ENCODE measurements at places on chromosomes 3 and 15. TPM values are rescaled to one million over a fixed set of nuclear protein-coding genes. Genes with fewer than 3 reads are reported as not detected.
A peak's percentile ranks its signal among the peaks of the same experiment; 100 is the strongest.

DNA sequence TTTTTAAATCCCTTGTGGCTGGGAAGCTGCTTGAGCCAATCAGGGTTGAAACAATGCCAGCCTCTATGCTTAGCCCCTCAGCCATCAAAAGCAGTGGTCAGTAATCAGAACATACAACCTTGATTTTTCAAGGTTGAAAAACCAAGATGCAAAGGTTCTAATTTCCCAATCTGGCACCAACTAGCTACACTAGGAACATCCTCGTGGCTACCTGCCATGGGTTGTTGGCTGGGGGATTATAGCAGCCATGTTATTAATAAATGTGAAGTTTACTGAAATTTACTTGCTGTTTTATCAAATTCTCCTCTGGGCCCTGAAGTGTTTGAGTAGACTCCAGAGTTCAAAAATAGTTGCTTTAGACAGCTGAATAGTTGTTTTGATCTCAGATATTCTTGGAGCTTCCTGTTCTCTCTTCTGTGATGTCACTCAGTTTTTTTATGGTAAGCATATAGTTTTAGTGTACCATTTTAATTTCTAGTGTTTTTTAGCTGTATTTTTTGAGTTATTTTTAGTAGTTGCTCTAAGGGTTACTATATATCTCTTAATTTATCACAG, 31.9 kb downstream of the PCCB start:
- no peak for DNase-seq

DNA sequence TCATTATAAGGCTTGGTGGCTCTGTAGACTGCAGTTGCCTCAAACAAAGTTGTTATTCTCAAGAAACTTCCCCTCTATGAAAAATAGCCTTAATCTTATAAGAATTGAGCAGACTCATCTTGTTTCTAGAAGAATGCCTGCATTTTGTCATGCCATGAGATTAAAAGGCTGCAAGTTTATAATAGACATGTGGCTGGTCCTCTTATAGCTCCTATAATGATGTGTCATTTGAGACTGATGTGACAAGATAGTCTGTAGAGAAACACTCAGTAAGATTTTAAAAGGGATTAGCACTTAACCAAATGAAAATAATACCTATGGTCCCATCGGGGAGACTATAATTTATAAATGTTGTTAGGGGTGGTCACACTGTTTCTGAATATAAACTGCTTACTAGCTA, 312.5 kb downstream of the OXSM start:
- no peak for DNase-seq

GRCh38 chr3:46848271-46849044, 14.8 kb downstream of the MYL3 start:
- DNase-seq, result peak; percentile 74

Gene TRIP4
- 13.1 TPM for total RNA-seq

Gene TEX55
- not detected for total RNA-seq

Gene CACNA1D
- 0.21 TPM for total RNA-seq
